ENCODE measurements at places on chromosomes 2 and 18.

- peak; percentile 27 for DNase-seq
Measured at GRCh38 chr2:131413148-131413747, 49.3 kb upstream of the RAB6D start.

GRCh38 chr2:39994151-39994550 is 215.1 kb upstream of the THUMPD2 start:
- peak; percentile 36 for DNase-seq

DNA sequence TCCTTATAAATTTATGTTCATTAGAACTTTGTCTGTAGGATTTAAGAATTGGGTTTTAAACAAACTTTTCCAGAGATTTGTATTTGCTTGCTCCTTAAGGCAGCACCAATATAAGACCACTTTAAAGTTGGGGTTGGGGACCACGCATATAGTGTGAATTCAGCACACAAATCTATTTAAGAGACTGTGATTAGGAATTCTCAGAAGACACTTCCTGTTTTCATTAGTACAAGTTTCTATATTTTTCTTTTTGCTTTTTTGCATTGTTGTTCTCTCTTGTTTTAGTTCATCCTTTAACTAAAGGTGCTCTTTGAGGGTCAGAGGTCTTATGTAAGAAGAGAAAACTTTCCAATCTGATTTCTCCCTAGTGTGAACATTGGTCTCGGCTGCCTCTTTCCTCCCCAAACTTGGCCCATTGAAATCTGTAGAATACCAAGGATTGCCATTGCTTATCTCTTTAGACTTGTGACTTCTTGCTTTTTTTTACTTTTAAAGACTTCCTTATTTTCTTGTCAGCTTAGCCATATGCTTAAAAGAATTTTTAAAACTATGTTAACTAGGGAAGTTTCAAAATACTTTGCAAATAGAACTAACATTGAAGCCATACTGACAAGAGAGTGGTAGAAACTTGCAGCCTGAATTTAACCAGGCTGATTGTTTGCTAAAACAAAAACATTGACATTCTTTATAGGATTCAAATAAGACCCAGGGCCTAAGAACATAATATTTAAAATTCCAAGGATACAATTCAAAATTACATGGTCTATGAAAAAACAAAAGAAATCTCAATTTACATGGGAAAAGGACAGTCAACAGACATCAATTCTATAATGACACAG is 264.1 kb upstream of the FN1 start:
- DNase-seq, result no peak

DNA sequence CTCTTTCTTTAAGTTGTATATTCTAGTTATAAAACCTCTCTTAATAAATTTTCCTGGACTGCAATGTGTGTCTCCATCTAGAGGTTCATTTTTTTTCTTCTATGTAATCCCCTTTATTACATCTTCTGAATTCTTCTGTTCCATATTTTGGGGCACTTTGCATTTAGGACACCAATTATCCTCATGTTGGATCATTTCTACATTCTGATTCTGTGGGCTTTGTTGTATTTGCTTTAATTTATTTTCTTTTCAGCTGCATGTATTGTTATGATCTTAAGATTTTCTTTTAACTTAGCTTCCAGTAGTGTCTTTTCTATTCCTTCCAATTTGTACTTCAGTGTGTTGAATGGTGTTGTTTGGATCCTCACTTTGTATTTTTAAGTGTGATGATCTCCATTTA is 5.2 kb upstream of the SKA1 start:
- DNase-seq, result no peak

GRCh38 chr2:194380011-194380410 is 1277.0 kb upstream of the SLC39A10 start:
- no peak for DNase-seq
